Fibroblast of skin of back (primary cell): ENCODE measurements at places on chromosomes 3 and 15.

DNA sequence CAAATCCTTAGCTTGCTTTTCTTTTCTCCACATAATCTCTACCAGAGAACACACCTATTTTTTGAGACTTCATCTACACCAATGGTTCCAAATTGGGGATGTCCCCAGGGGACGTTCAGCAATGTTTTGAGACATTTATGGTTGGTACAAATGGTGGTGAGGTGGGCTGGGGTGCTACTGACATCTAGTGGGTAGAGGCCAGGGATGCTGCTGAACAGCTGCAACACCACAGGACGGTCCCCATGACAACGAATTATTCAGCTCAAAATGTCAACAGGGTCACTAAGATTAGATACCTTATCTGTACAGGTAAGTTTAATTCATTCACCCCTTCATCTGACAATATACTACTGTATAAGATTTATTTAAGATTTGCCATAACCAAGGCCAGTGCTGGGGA, 14.4 kb downstream of the GK5 start:
- DNase-seq: peak; percentile 17

GRCh38 chr3:130933801-130934345, 40.0 kb downstream of the ATP2C1 start:
- peak; percentile 26 for DNase-seq

GRCh38 chr15:68387381-68388143, 44.4 kb downstream of the ITGA11 start:
- DNase-seq: no peak

GRCh38 chr15:50051811-50052419, 67.1 kb downstream of the ATP8B4 start:
- DNase-seq: peak; percentile 79

DNA sequence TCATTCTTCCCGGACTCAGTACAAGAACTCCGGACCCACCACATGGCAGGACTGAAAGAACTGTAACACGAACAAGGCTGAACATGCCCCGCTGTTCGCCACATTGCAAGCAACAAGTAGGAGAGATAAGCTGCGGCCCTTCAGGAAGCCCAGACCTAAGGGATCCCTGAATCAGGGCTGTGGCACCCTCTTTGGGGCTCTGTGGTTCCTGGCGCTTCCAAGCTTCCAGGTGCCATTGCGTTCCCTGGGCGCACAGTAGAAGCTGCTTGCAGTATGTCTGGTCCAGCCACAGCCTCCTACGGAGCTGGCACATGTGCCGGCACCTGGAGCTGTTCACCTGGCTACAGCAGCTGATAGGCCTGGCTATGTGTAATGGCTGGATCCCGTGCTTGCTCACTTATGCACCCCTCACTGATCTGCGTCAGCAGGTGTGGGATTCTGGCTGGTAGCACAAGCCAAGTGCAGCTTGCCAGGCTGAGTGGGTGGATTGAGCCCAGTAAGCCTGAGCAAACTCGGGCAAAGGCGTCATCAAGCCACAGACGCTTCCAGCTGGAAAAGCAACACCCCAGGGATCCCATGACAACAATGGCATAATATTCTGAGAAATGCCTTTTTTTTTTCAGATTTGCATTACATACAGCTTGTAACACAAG, 748.6 kb upstream of the GBE1 start:
- DNase-seq: no peak

- DNase-seq: peak; percentile 59
These were observed 187.5 kb downstream of the KLHL25 start for GRCh38 chr15:85607141-85607806.

- peak; percentile 86 for DNase-seq
These were observed 13.3 kb upstream of the THUMPD3 start for GRCh38 chr3:9349321-9350117.

DNA sequence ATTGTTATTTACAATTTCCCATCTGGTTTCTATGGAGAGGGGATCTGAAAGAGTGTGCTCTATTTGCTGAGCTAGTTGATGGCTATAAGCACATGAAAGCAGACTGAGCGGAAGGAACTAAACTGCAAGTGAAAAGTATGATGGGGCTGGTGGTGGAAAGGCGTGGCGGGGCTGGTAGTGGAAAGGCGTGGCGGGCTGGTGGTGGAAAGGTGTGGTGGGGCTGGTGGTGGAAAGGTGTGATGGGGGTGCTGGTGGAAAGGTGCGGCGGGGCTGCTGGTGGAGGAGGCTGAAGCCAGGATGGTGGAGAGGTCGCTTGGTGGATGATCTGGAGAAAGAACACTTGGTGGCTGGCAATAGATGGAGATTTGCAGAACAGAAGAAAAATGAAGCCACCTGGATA, 136.7 kb downstream of the FMN1 start:
- no peak for DNase-seq

GRCh38 chr15:64151727-64152506, at the start of gene SNX22:
Gene SNX22, plus strand, starts transcription at chr15:64151731. Its CDS starts 45 bp downstream, at chr15:64151776.
- DNase-seq: no peak

GRCh38 chr15:33152502-33153109, 41.9 kb downstream of the FMN1 start:
- no peak for DNase-seq

GRCh38 chr3:4340077-4340410, 36.9 kb downstream of the SETMAR start:
- DNase-seq: no peak

- DNase-seq: no peak
These were observed 35.8 kb upstream of the THRB start for GRCh38 chr3:24530471-24530870.
